ENCODE measurements at places on chromosomes 16 and 17. TPM values are rescaled to one million over a fixed set of nuclear protein-coding genes. Genes with fewer than 3 reads are reported as not detected.

The TUBB3 gene
- 3,334 TPM for total RNA-seq

The CDIP1 gene
- 9.8 TPM for total RNA-seq

The CCL8 gene
- total RNA-seq: not detected

The CAPN15 gene
- 7.3 TPM for total RNA-seq

The SEPTIN12 gene
- total RNA-seq: not detected

The SHISA9 gene
- total RNA-seq: 13.9 TPM

The CARD14 gene
- total RNA-seq: 0.41 TPM

The EZH1 gene
- total RNA-seq: 24.9 TPM

The HOXB13 gene
- not detected for total RNA-seq

The CRAMP1 gene
- total RNA-seq: 8.2 TPM

The SOX9 gene
- 7.7 TPM for total RNA-seq

The TMEM235 gene
- not detected for total RNA-seq

The CCDC182 gene
- not detected for total RNA-seq

The HOXB5 gene
- not detected for total RNA-seq

The C16orf74 gene
- total RNA-seq: 0.82 TPM

The CHST4 gene
- not detected for total RNA-seq

The FOXK2 gene
- 40.8 TPM for total RNA-seq

The ATP2A3 gene
- total RNA-seq: 2.4 TPM

The MRTFB gene
- 37.5 TPM for total RNA-seq

The CA5A gene
- not detected for total RNA-seq

The SLC38A8 gene
- total RNA-seq: not detected

The SLC12A3 gene
- total RNA-seq: not detected

The CD300LB gene
- total RNA-seq: not detected
